ENCODE measurements at places on chromosomes 2 and 18.

DNA sequence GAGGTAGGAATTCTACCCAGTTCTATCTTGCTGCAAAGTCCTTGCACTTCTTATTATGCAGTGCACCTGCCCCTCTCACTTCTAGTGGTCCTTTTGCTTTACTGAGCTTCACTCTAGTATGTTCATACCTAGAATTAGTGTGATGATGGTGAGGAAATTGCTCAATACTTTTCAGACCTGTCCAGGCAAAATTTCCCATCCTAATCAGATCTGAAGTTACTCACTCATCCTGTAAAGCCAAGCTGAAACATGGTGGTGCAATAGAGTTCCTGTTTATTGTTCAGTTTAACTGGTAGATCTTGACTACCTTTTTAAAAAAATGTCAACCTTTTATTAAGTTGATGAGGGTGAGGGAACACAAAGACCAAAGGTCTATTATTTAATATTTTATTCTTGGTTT, 12.6 kb upstream of the FIGN start:
- DNase-seq: no peak

- no peak for DNase-seq
These were observed 486.5 kb downstream of the NUP35 start for GRCh38 chr2:183610724-183611123.

GRCh38 chr2:26185954-26186770, 13.3 kb downstream of the GAREM2 start:
- DNase-seq: no peak

DNA sequence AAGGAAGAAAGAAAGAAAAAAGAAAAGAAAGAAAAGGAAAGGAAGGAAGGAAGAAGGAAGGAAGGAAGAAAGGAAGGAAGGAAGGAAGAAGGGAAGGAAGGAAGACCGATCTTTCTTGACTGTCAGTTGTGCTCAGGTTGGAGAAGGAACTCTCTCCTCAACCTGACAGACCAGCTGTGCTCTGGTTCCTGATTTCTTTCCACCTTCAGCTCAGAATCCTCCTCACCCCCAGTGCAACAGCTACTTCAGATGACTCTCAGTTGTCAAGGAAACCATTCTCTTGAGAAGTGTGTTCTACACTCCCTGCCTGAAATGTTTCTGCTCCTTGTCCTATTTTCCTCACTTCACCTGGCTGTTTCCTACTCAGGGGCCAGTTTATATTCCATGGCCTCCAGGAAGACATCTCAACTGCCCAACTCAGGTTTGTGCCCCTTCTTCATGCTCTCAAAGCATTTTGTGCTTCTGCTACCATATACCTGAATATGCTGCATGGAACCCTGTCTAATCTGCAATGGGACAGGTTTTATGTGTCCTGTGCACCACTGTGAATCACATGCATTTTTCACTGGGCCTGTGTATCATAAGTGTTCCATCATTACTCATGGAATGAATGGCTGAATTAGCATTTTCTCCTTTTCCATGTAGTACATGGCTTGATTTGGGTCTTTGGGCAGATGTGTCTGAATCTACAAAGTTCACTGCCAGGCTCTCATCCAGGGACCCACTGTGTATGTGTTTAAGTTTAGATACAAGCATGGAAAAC, 32.8 kb upstream of the DOCK10 start:
- DNase-seq: no peak

DNA sequence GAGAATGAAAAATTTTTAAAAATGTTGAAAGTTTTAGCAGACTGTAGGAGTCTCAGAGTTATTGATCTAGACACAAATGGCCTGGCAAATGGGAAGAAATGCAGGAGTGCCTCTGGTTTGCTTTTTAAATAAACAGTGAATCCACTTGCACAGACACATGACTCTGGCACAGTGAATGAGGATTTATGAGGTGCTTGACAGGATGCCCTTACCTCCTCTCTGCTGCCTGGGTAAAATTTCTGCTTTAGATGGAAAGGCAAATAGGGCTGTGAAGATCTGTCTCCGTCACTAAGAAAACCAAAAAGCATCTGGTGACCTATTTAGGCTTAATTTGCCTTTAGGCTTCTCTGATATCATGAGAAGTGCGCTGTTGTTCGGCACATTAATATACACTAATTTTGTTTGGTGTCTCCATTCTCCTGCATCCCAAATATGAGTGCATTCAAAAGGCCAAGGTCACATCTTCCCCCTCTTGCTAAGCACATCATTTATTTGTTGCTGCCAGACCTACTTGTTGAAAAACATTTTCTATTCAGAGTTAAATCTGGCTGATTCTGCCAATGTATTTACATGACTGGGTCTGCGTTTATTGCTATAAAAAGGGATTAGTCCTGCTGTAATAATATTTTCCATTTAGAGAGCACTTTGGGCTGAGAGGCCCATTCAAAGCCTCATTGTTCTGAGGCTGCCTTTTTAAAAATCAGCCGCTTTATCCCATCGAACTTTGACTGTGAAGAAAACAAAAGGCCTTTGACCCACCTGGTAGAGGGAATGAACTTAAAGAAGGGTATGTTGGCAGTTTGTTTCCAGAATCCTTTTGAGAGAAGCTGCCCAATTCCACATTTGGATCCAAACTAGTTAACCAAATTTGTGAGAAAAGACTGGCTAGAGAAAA, 94.9 kb downstream of the RNF152 start:
- DNase-seq: no peak

- no peak for DNase-seq
These were observed 17.0 kb upstream of the LINC00305 start for GRCh38 chr18:64165906-64166305.

GRCh38 chr2:179265082-179265510, 464 bp upstream of the SESTD1 start:
- no peak for DNase-seq

DNA sequence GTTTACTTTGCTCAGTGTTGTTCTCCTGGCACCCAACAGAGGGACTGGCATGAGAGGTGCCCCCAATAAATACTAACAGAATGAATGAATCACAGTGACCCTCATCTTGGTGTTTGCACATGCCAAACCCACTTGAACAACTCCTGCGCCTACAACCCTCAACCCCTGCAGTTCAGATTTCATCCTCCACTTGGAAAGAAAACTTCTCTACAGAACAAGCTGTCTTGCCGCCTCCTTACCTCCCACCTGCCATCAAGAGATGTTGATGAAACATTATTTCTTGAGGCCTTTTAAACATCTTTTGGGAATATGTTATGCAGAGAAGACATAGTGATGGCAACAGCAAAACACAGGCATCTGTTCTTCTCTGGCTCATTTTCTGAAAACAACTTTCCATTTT, 216.0 kb upstream of the SH3BP4 start:
- DNase-seq: no peak

- DNase-seq: no peak
These were observed 107.5 kb upstream of the TEX51 start for GRCh38 chr2:126790987-126791780.

GRCh38 chr2:120432293-120432975, 86.5 kb downstream of the INHBB start:
- DNase-seq: no peak

DNA sequence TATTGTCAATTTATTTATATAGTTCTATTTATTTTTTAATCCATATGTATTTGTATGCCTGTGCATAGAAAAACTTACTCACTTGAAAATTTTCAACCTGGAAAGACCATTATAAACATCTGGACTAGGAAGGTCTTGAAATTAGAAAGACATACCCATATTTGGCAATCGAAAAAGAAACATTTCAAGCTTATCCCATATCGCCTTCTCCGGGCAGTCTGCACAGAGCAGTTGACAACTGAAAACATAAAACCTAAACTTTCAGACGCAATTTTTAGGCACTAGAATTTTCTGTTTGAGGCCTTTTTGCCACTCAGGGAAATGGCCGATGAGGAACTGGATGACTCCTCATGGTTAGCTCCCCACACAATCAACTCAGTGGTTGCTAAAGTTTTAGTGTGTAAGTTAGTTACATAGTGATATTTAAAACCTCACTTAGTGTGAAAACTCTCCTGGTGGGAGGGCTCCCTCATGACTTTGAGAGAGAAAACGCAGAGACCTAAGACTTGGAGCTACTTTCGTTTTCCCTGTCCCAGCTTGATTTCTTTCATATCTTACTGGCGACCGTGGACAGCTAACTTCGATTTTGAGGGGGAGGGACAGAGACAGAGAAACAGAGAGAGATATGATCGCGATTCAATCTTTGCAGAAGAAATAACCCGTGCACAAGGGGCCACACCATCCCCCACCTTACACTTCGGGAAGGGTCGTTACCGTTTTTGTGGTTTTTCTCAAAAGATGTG, 3.2 kb upstream of the HOXD12 start:
- no peak for DNase-seq

- DNase-seq: no peak
These were observed 27.9 kb upstream of the MBP start for GRCh38 chr18:77160515-77160914.

DNA sequence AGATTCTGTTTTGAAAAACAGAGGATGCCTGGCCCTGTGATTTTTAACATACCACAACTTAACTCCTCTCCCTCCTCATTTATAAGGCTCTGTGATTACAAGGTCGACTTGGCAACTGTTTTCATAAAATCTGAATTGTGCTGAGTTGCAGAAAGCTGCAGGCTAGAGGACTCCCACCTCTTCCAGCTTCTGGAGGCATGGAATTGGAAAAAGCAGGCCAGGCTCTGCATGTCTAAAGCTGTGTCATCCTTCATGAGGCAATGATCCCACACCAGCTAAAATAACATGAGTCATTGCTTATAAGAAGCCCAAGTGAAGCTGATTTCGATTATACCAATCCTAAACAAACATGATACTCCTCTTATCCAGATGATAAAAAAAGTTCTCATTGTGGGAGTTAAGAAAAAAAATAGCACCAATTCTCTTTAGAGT, 11.7 kb downstream of the ARHGAP28 start:
- no peak for DNase-seq

GRCh38 chr2:53769318-53769945, 1.8 kb downstream of the CHAC2 start:
- no peak for DNase-seq

- peak; percentile 6 for DNase-seq
These were observed at the start of gene AOX1 for GRCh38 chr2:200585730-200586643. AOX1 (plus strand) TSS chr2:200586014; CDS start chr2:200586109, 95 bp downstream.

DNA sequence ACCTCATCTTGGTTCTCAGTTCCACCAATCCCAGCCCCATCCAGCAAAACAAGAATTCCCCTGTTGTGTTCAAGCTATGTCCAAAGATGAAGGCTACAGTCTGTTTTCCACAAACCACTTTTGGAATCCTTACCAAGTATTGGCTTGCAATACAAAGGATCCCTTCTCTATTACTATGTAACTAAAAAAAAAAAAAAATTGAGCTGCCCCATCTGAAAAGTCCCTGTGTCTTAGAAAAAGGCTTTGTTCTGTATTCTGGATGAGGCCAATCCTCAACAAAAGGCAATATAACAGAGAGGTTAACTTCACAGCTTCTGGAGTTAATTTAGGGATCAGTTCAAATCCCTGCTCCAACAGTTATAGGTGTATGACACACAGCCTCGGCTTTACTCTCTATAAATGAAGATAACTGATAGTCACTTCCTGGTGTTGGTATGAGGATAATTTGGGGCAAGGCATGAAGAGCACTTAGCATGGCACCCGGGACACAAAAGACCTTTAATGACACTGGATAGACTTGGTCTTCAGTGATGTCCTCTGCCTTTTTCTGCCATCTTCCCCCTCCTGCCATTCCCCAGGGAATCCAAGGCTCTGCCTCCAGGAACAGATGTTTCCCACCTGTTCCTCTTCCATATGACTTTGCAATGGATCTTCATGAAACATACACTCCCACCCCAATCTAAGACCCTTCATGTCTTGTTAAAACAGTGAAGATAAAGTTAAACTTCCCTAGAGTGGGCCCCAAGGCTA, 61.2 kb upstream of the ATL2 start:
- no peak for DNase-seq

Data from activated naive CD8-positive, alpha-beta T cell treated with anti-CD3 and anti-CD28 coated beads for 36 hours (primary cell).